ENCODE measurements at places on chromosomes 2 and 18. TPM values are rescaled to one million over a fixed set of nuclear protein-coding genes. Genes with fewer than 3 reads are reported as not detected.

The RBBP8 gene
- total RNA-seq = 72.9 TPM

The C2orf80 gene
- total RNA-seq = not detected

The VAMP8 gene
- 41.3 TPM for total RNA-seq

The MPP4 gene
- total RNA-seq = 0.13 TPM

The GPR45 gene
- total RNA-seq = not detected

The NEU2 gene
- total RNA-seq = not detected

The SUPT7L gene
- total RNA-seq = 14.7 TPM

The IL18RAP gene
- not detected for total RNA-seq

DNA sequence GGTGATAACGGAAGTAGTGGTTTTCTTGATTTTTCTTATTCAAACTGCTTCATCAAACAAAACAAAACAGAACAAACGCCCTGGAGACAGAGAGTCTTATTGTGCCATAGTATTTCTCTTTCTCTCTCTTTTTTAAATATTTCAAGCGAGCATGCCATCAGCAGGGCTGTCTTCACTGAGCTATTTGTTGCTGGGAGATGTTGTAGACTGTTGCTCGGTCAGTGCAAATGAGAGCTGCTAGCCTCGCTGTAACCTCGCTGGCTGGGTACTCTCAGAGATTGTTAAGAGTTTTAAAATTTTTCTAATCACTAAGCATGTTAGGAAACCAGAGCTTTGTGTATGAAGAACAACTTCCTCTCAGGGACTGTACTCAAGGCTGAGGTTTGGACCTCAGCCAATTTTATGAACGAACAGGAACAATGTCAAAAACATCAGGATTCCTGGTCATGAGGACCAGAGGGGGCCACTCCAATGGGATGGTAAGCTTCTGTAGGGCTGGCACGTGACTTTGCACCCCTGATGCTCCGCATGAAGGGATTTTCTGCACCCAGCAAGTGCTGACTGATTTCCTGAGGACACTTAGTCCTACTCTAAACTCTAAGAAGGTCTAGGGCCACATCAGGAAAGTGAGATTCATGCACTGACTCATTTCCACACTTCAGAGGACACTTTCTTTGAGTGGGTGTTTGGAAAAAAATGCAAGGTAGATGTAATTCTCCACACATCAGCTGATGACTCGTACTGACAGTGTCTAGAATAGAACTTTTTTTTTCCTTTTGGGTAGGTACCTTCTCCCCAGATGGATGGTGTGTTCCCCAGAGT, 59.8 kb upstream of the IL1R1 start:
- peak; percentile 95 for DNase-seq

DNA sequence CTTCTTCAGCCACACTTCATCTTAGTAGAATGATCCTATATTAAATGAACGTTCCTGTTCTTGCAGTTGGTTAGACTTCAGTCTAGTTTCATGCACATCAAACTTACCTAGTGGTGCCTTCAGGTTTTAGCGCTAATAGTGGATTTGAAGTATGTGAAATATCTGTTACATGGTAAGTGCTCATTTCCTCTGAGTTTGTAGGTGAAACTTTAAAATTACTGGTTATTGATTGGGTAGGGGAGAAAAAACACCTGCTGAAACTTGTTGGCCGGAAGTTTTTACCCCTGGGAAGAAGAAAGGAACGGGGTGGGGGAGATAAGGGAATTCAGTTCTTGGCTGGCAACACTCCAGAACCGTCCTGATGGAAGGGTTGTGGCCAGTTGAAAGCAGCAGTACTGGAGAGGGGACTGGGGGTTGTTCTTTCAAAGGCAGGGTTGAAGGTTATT, 112.8 kb downstream of the SPTBN1 start:
- peak; percentile 61 for DNase-seq

DNA sequence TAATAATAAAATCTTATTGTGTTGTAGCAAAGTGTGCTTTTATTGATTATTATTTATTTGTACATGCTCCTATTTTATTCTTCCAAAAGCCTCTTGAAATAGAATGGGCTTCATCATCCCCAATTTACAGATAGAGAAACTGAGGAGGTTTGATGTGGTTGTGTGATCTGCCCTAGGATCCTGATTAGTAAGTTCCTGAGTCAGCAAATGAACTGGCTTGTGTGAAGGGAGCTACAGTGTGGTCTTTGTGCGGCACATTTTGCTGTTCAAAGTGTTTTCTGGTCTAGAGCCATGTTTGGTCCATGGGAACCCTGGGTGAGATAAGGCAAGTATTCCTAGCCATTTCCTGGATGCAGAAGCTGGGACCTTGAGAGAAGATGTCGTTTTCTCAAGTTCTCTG, 326.9 kb downstream of the MEIS1 start:
- no peak for DNase-seq

- no peak for DNase-seq
Measured at GRCh38 chr2:185241556-185241955, 497.0 kb upstream of the FSIP2 start.

GRCh38 chr2:101509499-101510284, 34.8 kb upstream of the RFX8 start:
- DNase-seq = no peak

DNA sequence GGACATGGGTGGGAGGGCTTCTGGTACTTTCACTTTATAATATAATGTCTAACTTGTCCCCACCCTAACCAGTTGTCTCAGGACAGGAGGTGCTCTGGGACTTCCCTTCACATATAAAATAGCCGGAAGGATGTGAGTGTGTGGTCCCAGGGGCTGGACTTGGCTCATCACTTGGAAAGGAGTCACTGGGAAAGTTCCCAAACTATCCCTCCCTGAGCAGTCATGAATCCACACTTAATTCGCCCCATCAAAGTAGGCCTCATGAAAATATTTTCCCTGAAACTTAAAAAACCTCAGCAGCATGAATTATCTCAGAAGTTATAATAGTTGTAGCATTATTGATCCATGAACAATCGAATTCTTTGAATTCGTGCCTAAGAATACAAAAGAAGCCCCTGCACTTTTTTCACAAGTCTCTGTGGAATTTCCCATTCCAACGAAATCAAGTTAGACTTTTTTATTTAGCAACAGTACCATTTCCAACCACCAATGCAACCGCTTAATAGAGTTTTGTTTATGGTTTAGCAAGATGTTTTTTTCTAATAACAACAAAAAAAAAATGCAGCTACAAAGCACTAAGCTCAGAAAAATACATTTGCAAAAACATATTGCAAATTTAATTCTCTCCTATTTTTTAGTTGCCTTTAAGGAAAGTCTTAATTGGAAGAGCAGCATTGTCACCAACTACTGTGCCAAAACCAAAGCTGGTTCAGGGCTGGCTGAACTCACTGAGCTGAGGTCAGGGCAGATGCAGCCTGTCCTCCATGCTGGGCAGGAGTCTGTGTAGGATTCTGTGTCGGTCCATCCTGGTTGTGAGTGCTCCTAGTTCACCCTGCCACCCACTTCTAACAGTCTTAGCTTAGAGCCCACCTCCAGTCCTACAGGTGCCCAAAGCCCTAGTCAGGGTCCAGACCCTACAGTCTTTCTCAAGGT, 68.8 kb upstream of the SPTBN1 start:
- no peak for DNase-seq

GRCh38 chr18:13623348-13623747, 103.0 kb downstream of the FAM210A start:
- no peak for DNase-seq

DNA sequence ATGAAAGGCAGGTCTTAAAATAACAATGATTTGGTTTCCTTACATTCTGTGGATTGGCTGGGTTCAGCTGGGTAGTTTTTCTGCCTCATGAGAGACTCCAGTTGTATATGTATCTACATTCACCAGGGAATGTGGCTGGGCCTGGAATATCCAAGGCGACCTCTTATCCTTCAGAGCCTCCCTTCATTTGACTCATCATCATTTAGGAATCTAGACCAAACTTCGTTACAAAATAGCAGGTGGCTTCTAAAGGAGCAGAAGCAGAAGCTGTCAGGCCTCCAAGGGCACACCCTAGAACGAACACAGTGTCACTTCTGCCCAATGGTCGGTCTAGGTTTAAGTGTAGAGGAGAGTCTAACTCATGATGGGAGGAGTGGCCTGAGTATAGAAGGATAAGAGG, 204.2 kb downstream of the EN1 start:
- no peak for DNase-seq

- peak; percentile 76 for DNase-seq
Measured at GRCh38 chr2:144456680-144457079, 63.2 kb downstream of the ZEB2 start.

DNA sequence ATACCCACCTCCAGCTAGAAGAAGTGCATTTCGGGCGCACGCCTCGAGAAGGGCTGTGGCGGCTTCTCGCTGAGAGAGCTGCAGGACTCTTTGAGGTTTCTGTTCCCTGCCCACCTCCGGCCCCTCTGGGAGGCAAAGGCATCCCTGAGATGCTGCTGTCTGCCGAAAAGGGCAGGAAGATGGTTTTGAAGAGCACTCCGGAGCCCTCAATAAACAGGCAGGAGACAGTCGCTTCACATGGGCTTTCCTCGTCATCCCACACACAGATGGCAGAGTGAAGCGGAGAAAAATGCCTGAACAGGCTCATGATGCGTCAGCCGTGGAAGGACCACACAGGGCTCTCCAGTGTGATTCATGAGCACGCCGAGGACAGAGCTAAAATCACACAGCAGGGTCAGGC, 25.4 kb upstream of the GLI2 start:
- no peak for DNase-seq

DNA sequence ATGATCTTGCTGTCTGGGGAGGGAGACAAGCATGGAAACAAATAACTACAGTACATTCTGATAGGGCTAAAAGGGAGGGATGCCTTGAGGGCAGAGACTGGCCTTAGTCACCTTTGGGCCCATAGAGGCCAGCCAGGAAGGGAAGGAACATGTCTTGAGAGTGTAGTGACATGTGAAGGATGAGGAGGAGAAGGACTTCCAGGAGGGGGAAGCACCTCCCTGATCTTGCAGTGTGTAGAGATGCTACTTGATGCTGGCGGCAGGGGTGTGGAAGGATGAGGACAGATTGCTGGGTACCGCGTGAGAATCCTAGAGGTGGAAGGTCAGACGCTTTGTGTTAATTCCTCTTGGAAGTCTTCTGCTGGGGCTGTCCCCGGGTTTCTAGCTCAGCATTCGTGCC, 13.1 kb downstream of the TET3 start:
- DNase-seq = no peak

GRCh38 chr2:216536734-216537210, 38.1 kb downstream of the RPL37A start:
- DNase-seq = no peak

DNA sequence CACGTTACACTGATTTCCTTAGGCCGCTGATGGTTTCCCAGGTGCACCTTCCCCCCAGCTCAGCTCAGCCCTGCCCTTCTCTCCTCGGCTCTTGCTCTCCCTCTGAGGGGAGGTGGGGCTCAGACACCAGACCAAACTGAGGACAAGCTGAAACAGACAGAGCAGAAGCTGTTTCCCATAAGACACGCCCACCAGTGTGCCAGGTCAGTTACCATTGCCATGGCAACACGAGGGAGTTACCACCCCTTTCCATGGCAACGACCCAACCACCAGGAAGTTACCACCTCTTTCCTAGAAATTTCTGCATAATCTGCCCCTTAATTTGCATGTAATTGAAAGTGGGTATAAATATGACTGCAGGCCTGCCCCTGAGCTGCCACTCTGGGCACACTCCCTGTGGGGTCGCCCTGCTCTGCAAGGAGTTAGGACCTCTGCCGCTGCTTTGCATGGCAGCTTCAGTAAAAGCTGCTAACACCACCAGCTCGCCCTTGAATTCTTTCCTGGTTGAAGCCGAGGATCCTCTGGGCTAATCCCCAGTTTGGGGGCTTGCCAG, 120.9 kb upstream of the SMIM21 start:
- DNase-seq = no peak

DNA sequence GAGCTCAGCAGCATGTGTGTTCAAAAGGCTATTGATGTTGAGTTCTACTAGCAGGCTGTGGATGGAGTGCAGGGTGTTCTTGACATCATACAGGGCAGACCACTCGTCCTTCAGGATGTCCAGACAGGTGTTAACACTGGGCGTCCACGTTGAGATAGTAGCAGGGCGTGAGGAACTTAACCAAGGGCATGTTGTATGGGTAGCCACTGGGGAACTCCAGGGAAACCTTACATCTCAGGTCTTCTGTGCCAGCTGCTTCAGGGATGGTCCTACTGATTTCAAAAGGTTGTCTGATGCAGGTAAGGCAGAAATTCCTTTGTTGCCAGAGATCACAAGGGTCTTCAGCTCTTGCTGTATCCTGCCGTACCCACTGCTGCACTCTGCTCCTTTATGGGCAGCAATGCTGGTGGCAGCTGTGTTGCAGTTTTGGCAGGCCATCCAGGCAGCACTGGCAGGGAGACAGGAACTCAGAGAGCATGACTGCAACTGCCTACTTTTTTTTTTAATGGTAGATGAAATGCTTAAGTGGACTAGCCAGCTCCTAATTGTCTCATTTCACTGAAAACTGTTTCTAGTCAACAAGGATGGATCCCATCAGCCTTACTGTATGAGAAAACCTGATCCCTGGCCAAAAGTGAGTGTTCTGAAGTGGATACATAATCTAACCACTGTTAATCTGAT, 32.4 kb upstream of the RBBP8 start:
- DNase-seq = no peak

DNA sequence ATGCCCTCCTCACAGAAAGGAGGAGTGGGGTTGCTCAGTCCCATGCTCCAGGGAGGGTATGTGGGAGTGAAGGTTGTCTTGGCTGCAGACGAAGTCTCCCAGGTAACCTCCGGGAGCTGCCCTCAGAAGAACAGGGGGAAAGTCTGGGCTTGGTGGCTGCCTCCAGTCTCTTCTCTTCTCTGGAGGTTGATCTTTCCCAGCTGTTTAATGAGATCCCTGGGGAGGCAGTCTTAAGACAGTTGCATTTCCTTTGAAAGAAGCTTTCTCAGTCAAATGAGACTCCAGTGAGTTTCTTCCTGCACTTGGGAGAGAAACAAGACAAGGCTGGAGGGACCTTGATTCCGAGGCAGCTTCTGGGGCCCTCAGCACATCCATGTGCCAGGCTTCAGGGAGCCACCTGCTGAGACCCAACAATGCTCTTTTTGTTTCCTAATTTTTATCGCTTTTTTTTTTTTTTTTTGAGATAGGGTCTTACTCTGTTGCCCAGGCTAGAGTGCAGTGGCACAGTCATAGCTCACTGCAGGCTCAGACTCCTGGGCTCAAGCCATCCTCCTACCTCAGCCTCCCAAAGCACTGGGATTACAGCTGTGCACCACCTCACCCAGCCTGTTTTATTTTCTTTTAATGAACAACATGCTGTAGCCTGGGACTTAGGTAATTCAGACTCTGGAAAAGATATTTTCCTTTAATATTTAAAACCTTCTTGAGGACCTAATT, 71.7 kb upstream of the TPO start:
- DNase-seq = no peak

DNA sequence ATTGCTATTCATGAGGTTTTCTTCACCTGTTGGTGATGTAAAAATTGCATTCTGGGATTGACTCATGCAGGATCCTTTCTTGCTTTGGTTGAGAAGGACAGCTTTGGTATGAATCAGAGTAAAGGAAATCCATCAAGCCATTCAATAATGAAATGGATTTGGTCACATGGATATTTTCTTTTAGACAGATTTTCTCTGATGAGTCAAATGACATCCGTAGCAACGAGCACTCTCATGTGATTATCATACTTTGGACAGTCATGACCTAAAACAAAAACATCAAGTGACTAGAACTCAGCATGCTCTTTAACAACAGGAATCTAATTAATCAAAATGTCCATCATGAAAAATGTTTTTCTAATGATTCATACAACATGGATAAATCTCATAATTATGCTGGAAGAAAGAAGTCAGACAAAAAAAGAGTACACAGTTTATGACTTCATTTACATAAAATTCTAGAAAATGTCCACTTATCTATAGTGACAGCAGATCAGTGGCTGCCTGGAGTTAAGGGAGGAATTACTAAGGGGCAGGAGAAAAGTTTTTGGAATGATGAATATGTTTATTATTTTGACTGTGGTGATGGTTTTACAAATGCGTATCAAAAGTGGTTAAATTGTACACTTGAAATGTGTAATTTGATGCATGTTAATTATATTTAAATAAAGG, 30.7 kb downstream of the TRAK2 start:
- peak; percentile 72 for DNase-seq
